IMR-90 (cell line): ENCODE measurements at places on chromosomes 5 and 9.

DNA sequence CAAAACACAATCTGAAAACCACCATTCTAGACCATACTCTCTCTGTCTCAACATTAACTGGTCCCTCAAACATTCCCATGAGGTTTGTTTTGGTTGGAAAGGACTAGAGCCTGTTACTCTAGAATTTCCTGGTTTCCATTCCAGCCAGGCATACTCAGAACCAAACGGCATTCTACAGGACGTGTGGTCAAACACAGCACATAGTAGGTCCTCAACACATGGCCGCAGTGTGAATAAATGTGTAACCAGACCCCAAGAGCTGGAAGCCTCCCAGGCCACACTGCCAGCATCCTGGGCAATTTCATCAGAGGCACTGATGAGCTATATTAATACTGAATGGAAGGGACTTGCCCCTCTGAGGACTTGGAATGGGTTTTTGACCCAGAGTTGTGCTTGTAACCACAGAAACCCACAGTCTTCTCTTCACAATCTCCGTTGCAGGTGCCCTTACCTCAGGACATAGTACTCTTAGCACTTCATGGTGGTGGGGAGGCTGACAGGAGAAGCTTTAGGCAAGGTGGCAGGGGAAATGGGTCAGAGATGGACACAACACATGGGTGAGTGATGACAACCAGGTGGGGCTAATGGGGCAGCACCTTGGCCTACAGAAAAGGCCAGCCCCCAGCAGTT is 66.0 kb downstream of the ZNF366 start:
- peak; percentile 31 for DNase-seq
- no peaks in the 10 kb centered on the region for H3K36me3 ChIP-seq
- no peak overlapping the region for H3K4me3 ChIP-seq
- no peaks in the 10 kb centered on the region for H3K27me3 ChIP-seq
- peaks cover 11% of the 10 kb centered on the region for H3K4me1 ChIP-seq

DNA sequence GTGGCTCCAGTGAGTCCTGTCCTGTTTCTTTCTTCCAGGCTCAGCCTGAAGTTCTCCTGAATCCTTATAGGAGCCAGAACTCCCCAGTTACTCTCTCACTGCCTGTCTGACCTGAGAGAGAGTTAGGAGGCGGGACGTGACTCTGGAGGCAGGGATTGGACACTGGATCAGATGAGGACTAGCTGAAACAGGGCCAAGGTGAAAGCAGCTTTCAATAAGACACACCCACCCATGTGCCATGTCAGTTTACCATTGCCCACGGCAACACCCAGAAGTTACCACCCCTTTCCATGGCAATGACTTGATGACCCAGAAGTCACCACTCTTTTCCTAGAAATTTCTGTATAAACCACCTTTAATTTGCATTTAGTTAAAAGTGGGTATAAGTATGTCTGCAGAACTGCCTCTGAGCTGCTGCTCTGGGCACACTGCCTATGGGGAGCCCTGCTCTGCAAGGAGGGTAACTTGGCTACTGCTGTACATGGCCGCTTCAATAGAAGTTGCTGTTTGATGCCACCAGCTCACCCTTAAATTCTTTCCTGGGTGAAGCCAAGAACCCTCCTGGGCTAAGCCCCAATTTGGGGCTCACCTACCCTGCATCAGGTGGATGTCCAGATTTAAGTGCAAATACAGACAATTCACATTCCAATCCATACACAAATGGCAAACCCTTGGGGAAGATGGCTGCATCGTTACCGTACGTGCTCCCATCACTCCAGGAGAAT is 13.7 kb downstream of the FCN2 start:
- no peak overlapping the region for H3K4me3 ChIP-seq
- no peak for DNase-seq
- no peaks in the 10 kb centered on the region for H3K36me3 ChIP-seq
- H3K4me1 ChIP-seq: peaks cover 10% of the 10 kb centered on the region

GRCh38 chr5:106374956-106375355 is 1295.8 kb downstream of the EFNA5 start:
- no peaks in the 10 kb centered on the region for H3K27me3 ChIP-seq
- H3K36me3 ChIP-seq: no peaks in the 10 kb centered on the region
- no peak for DNase-seq
- no peaks in the 10 kb centered on the region for H3K4me1 ChIP-seq
- no peak overlapping the region for H3K4me3 ChIP-seq
- no peak overlapping the region for H3K27ac ChIP-seq

- no peak for DNase-seq
- no peak overlapping the region for H3K4me3 ChIP-seq
- no peaks in the 10 kb centered on the region for H3K4me1 ChIP-seq
- H3K36me3 ChIP-seq: no peaks in the 10 kb centered on the region
- H3K27me3 ChIP-seq: no peaks in the 10 kb centered on the region
Observed at GRCh38 chr5:96902876-96903275, 26.6 kb downstream of the ERAP2 start.

GRCh38 chr9:127277770-127278169 is 13.2 kb downstream of the GARNL3 start:
- no peak overlapping the region for H3K27ac ChIP-seq
- H3K27me3 ChIP-seq: no peaks in the 10 kb centered on the region; the same call in 1 of the 2 replicates
- no peaks in the 10 kb centered on the region for H3K4me1 ChIP-seq
- H3K4me3 ChIP-seq: no peak overlapping the region
- DNase-seq: no peak
- H3K36me3 ChIP-seq: no peaks in the 10 kb centered on the region

- peak; percentile 39 for DNase-seq
- no peak overlapping the region for H3K4me3 ChIP-seq
- H3K36me3 ChIP-seq: no peaks in the 10 kb centered on the region
Observed at GRCh38 chr5:8828596-8829322, 717.1 kb downstream of the SEMA5A start.

DNA sequence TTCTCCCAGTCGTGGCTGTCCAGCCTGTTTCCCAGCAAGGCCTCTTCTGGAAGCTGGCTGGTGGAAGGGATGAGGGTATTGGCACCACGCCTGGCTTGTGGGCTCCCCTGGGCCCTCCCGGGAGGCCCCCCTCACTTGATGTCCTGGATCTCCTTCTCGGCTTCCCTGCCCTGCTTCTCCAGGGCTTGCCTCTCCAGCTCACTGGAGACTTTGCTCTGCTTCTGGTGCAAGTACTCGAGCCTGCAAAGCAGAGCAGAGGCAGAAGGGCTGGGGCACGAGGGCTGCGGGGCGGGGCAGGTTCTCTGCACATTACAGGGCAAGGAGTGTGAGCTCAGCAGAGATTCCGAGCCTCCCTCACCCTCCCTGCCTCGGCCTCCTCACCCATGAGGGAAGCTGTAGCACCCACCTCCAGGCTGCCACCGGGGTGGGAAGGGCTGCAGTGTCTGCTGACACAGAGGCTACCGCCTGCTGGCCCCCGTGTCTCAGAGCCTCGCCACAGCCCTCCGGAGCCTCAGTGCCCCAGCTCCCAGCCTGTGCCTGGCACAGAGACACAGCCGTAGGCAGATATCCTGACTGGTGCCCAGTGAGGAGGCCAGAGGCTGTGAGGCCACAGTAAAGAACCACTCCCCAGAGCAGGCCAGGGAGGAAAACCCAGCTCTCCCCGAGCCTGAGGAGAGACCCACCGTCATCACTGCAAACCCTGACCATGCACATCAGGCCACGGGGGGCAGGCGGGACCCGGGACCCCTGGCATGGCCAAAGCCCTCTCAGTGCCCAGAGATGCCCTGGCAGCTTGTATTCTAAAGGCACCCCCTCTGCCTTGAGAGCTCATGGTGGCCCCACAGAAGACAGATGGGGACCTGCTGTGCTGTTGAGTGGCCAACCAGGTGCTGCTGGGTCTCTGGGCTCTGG is 7.2 kb downstream of the SNAPC4 start:
- peaks cover 74% of the 10 kb centered on the region for H3K36me3 ChIP-seq
- no peaks in the 10 kb centered on the region for H3K4me1 ChIP-seq
- no peaks in the 10 kb centered on the region for H3K27me3 ChIP-seq
- H3K4me3 ChIP-seq: no peak overlapping the region
- H3K27ac ChIP-seq: no peak overlapping the region
- no peak for DNase-seq

GRCh38 chr5:77518304-77518703 is 26.2 kb upstream of the WDR41 start:
- H3K27ac ChIP-seq: no peak overlapping the region
- H3K27me3 ChIP-seq: peaks cover 17% of the 10 kb centered on the region
- no peaks in the 10 kb centered on the region for H3K4me1 ChIP-seq
- peak; percentile 2 for DNase-seq
- no peaks in the 10 kb centered on the region for H3K36me3 ChIP-seq

DNA sequence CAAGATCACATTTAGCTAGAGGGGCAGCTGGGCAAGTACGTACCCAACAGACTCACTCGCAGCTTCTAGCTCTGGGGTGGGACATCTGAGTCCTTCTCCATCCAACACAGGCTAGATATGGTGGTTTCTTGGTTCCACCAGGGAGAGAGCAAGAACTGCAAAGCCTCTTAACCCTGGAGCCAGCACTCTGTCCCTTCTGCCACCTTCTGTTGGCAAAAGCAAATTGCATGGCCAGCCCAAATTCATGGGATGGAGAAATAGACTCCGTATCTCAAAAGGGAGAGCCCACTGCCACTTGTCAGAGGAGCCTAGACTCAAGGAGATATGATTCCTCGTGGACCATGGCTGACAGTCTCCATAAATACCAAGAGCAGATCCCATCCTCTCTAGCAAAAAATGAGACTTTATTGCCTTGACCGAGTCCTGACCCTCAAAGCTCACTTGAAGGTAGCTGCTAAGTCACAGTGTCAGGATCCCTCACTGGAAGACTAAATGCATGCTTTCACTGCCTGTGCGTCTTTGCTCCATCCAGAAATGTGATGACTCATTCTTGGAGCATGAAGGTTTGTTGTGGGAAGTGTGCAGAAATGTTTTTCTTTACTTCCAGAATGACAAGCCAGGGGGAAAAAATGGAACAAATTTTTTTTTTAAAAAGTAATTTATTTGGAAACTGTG is 28.8 kb upstream of the ROR2 start:
- H3K27ac ChIP-seq: peak overlapping the region; percentile 3; the same call in 1 of the 2 replicates
- DNase-seq: peak; percentile 93
- no peaks in the 10 kb centered on the region for H3K36me3 ChIP-seq
- no peak overlapping the region for H3K4me3 ChIP-seq

DNA sequence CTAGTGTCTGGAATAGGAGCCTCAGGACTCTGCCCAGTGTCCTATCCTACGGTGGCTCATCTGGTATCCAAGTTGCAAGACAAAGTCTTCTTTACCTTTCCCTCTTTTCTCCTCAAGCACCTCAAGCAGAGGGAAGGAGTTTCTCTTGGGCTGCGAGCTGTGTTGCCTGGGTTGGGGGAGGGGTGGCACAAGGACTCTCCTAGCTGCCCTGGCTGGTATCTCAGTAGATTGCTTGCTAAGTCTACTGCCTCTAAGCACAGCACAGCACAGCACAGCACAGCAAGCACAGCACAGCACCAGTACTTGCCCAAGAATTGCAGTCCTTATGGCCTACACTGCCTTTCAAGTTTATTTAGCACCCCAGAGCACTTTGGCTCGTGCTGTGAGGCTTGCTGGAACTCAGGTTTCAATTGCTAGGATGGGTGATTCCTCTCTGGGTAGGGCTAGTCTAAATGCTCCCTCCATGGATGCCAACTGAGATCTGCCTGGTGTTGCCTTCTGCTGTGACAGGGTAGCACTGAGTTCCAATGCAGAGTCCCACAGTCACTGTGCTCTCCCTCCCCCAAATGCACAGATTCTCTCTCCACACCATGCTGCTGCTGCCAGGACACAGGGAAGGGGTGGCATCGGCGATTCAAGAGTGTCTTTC is 213.1 kb upstream of the POU5F2 start:
- H3K4me3 ChIP-seq: no peak overlapping the region
- H3K27ac ChIP-seq: no peak overlapping the region
- DNase-seq: no peak

DNA sequence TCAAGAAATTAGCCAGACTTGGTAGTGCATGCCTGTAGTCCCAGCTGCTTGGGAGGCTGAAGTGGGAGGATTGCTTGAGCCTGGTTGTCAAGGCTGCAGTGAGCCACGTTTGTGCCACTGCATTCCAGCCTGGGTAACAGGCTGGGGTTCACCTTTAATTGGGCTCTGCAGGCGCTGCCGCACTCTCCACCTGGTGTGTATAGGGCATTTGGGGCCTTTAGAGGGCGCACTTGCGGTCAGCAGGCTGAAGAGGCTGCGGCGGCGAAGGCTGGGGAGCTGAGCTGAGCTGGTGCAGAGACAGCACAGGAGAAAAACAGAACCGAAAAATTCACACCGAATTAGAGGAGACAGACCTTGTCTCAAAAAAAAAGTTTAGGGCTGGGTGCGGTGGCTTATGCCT is 31.2 kb downstream of the CDK7 start:
- no peaks in the 10 kb centered on the region for H3K27me3 ChIP-seq
- peaks cover 3% of the 10 kb centered on the region; the same call in 1 of the 2 replicates for H3K4me1 ChIP-seq
- no peak for DNase-seq
- H3K4me3 ChIP-seq: no peak overlapping the region
- peaks cover 36% of the 10 kb centered on the region for H3K36me3 ChIP-seq

DNA sequence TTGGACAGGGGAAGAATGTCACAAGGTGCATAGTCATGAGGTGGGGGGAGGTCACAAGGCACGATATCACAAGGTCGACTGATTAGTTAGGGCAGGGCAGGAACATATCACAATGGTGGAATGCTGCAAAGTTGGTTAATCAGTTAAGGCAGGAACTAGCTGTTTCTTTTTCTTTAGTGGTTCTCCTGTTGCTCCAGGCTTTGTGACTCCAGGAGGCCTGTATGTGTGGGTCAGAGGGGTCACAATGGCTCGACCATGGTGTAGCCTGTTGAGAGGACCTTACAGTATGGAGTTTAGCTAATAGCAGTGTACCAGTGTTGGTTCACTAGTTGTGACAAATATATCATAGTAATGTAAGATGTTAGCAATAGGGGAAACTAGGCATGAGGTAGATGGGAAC is 12.4 kb upstream of the FSD1L start:
- no peak overlapping the region for H3K27ac ChIP-seq
- no peaks in the 10 kb centered on the region for H3K27me3 ChIP-seq
- no peak for DNase-seq
- peaks cover 3% of the 10 kb centered on the region for H3K4me1 ChIP-seq
- H3K4me3 ChIP-seq: no peak overlapping the region

GRCh38 chr5:58182287-58182841 is 277.5 kb downstream of the PLK2 start:
- no peaks in the 10 kb centered on the region for H3K4me1 ChIP-seq
- no peaks in the 10 kb centered on the region for H3K27me3 ChIP-seq
- no peak for DNase-seq
- no peak overlapping the region for H3K4me3 ChIP-seq
- no peak overlapping the region for H3K27ac ChIP-seq
- H3K36me3 ChIP-seq: no peaks in the 10 kb centered on the region

GRCh38 chr9:109411069-109411761 is 86.9 kb downstream of the PTPN3 start:
- H3K4me3 ChIP-seq: no peak overlapping the region
- H3K27me3 ChIP-seq: no peaks in the 10 kb centered on the region
- H3K27ac ChIP-seq: no peak overlapping the region
- H3K36me3 ChIP-seq: no peaks in the 10 kb centered on the region
- no peak for DNase-seq

DNA sequence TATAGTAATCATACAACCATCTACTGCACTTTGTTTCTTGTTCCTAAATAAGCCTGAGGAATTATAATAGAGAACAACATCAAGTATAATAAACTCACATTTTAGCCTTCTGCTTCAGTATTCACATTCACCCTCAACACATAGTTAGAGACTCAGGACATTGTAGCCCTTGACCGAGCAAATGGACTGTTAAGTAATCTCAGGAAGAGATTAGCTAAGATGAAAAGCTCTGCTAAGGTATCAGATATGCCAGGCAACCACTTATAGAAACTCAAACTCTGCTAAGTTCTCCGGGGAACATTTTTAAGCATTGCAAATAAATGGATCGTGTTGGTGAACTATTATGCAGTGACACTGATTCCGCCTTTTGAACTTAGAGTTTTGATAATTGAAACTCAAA is 252.0 kb downstream of the DTWD2 start:
- no peak overlapping the region for H3K27ac ChIP-seq
- no peaks in the 10 kb centered on the region for H3K36me3 ChIP-seq
- DNase-seq: no peak
- H3K4me1 ChIP-seq: no peaks in the 10 kb centered on the region
- no peaks in the 10 kb centered on the region for H3K27me3 ChIP-seq
